ENCODE measurements at places on chromosomes 16 and 17. TPM values are rescaled to one million over a fixed set of nuclear protein-coding genes. Genes with fewer than 3 reads are reported as not detected.

- H3K36me3 ChIP-seq, result no peaks in the 10 kb centered on the region
- DNase-seq, result no peak
- no peak overlapping the region for H3K4me3 ChIP-seq
- peaks cover 10% of the 10 kb centered on the region for H3K4me1 ChIP-seq
- H3K27me3 ChIP-seq, result no peaks in the 10 kb centered on the region
- H3K27ac ChIP-seq, result peak overlapping the region; percentile 72
These were observed 14.2 kb downstream of the CRYM start for GRCh38 chr16:21263640-21264570.

DNA sequence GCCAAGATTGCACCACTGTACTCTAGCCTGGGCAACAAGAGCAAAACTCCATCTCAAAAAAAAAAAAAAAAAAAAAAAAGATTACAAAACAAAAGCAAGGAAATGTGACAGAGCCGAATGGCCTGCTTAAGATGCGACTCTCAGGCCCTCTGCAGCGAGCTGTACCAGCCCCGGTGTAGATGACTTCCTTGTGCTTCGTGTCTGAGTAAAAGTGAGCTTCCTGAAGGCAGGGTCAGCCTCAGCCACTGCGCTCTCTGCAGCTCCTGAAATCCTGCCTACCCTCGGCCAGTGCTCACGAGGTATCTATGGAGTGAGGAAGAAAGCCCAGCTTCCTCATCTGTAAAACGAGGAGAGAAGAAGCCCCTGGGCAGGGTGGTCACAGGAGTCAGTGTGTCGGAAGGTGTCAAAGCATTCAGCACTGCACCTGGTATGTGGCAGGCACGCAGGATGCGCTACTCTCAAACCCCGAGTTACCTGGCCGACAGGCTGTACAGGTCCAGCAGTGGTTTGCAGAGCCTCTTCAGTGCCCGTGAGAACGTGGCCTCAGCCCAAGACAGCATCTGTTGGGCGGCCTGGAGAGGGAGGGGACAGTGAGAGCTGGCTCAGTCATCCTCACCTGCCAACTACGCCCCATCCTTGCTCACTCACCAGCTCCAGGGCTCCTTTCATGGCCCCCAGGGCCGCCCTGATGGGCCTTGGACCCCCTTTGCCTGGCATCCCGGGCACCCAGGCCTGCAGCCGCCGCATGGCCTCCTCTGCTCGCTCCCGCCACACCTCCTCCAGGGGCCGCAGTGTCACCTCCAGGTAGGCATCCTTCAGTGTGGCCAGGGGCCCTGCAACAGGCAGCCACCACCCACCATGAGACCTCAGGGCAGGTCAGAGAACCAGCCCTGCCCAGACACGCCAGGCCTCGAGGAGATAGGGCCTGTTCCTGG is 44.6 kb downstream of the RMI2 start:
- DNase-seq, result no peak
- peaks cover 18% of the 10 kb centered on the region for H3K4me1 ChIP-seq
- H3K4me3 ChIP-seq, result no peak overlapping the region
- H3K27ac ChIP-seq, result peak overlapping the region; percentile 66
- no peaks in the 10 kb centered on the region for H3K36me3 ChIP-seq

DNA sequence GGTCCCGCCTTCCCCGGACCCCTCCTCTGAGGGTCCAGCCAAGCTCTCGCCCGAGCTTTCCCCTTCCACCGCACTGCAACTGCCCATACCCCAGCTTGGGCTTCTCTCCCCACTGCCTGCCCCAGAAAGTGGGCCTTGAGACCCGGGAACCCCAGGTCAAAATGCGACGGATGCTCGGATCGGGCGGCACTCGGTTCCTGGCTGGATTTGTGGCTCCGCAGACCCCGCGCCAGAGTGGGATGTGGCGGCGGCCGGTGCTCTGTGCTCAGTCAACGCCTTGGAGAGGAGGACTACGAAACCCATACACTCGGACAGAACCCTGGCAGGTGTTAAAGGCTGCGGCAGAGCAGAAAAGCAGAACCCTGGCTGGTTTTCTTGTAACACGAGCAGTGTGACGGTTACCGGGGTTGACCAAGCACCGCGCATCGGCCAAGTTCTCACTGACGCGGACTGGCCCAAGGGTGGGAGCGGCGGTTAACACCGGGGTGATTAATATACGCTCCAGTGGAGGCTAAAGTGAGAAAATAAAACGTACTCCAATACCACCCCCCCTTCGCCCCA is 885 bp upstream of the SLFN13 start:
- H3K27me3 ChIP-seq, result peaks cover 48% of the 10 kb centered on the region
- peak overlapping the region; percentile 74 for H3K4me3 ChIP-seq
- peaks cover 11% of the 10 kb centered on the region for H3K4me1 ChIP-seq
- no peak overlapping the region for H3K27ac ChIP-seq

GRCh38 chr17:49753959-49754391 is 10.0 kb downstream of the FAM117A start:
- H3K36me3 ChIP-seq, result no peaks in the 10 kb centered on the region
- no peaks in the 10 kb centered on the region for H3K27me3 ChIP-seq
- no peaks in the 10 kb centered on the region for H3K4me1 ChIP-seq
- DNase-seq, result no peak

- no peak for DNase-seq
- H3K27ac ChIP-seq, result peak overlapping the region; percentile 47
- peaks cover 22% of the 10 kb centered on the region for H3K36me3 ChIP-seq
- peaks cover 31% of the 10 kb centered on the region for H3K4me1 ChIP-seq
- no peaks in the 10 kb centered on the region for H3K27me3 ChIP-seq
These were observed 56.5 kb downstream of the XPO6 start for GRCh38 chr16:28155293-28155692.

DNA sequence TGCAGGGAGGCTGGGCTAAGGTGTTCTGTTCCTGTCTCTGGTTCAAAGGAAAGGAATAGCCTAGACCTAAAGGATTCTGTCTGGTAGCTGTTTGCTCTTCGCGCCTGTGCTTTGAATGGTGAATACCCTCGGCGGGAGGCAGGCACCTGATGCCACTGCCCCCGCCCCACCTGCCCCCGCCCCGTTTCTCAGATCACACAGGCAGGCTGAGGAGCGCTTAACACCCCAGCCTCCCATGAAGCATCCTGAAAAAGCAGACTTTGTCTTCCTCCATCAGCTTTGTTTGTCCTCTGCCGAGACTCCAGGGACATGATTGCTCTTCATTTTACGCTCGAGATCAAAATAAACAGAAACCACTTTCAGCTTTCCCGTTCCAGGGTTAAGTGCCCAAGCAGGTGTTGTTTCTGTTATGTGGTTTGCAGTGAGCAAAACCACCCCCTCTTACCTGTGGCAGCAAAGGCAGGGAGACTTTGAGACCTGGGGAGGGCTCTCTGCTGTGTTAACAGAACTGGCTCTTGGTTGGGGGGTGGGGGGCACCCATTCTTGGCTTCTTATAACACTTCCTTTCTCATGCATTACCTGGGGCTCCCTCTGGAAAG is 452.1 kb downstream of the WWOX start:
- no peak for DNase-seq
- H3K27ac ChIP-seq, result no peak overlapping the region
- H3K4me1 ChIP-seq, result no peaks in the 10 kb centered on the region
- no peaks in the 10 kb centered on the region for H3K36me3 ChIP-seq

DNA sequence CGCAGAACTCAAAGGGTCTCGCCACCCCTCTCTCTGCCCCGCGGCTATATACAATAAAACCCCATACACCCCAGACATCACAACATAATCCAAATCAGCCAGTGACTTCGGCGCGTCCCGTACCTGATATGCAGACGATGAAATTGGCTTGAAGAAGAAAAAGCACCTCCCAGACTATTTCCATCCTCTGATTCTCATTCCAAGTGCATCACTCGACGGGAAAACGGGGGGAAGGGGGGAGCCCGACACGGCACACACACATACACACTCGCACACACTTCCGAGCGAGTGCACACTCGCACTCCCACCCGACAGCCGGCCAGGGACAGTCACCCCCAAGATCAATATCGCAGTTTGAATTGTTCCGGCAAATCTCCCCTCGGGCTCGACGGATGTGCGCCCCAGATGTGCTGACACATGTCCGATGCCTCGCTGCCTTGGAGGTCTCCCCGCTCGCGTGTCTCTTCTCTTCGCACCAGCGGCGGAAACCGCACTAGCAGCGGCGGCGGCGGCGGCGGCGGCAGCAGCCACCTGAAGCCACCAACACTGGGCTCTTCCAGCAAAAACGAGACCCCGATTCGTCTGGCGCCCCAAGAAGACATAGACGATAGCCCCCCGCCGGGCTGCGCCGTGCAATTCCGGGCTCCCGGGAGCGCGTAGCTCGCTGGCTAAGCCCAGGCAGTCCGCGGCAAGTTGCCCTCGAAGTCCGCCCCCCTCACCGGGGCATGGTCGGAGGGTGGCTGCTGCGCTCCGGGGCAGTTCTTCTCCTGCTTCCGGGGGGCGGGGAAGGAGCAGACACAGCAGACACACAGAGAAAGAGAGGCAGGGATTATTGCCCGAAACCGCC is 688 bp downstream of the CA10 start:
- H3K36me3 ChIP-seq, result no peaks in the 10 kb centered on the region
- H3K27ac ChIP-seq, result no peak overlapping the region
- peaks cover 12% of the 10 kb centered on the region for H3K4me1 ChIP-seq
- H3K4me3 ChIP-seq, result peak overlapping the region; percentile 61

GRCh38 chr17:61389670-61390478 is 9.8 kb upstream of the TBX2 start:
- peak overlapping the region; percentile 50 for H3K27ac ChIP-seq
- peaks cover 72% of the 10 kb centered on the region for H3K4me1 ChIP-seq
- peaks cover 13% of the 10 kb centered on the region for H3K36me3 ChIP-seq
- H3K27me3 ChIP-seq, result no peaks in the 10 kb centered on the region
- peak; percentile 79 for DNase-seq
- no peak overlapping the region for H3K4me3 ChIP-seq

- peaks cover 13% of the 10 kb centered on the region for H3K36me3 ChIP-seq
- peaks cover 16% of the 10 kb centered on the region for H3K4me1 ChIP-seq
- DNase-seq, result peak; percentile 59
- H3K27ac ChIP-seq, result peak overlapping the region; percentile 77
- H3K27me3 ChIP-seq, result peaks cover 5% of the 10 kb centered on the region
These were observed 429 bp downstream of the KIF1C start for GRCh38 chr17:4998027-4998731.

- no peak overlapping the region for H3K27ac ChIP-seq
- DNase-seq, result no peak
- peaks cover 8% of the 10 kb centered on the region for H3K27me3 ChIP-seq
- no peaks in the 10 kb centered on the region for H3K36me3 ChIP-seq
- H3K4me3 ChIP-seq, result no peak overlapping the region
These were observed 221.2 kb downstream of the NTN1 start for GRCh38 chr17:9242497-9242881.

GRCh38 chr16:79468631-79469030 is 131.9 kb downstream of the MAF start:
- peaks cover 4% of the 10 kb centered on the region for H3K4me1 ChIP-seq
- no peak for DNase-seq
- no peak overlapping the region for H3K4me3 ChIP-seq
- no peaks in the 10 kb centered on the region for H3K36me3 ChIP-seq
- H3K27ac ChIP-seq, result no peak overlapping the region

DNA sequence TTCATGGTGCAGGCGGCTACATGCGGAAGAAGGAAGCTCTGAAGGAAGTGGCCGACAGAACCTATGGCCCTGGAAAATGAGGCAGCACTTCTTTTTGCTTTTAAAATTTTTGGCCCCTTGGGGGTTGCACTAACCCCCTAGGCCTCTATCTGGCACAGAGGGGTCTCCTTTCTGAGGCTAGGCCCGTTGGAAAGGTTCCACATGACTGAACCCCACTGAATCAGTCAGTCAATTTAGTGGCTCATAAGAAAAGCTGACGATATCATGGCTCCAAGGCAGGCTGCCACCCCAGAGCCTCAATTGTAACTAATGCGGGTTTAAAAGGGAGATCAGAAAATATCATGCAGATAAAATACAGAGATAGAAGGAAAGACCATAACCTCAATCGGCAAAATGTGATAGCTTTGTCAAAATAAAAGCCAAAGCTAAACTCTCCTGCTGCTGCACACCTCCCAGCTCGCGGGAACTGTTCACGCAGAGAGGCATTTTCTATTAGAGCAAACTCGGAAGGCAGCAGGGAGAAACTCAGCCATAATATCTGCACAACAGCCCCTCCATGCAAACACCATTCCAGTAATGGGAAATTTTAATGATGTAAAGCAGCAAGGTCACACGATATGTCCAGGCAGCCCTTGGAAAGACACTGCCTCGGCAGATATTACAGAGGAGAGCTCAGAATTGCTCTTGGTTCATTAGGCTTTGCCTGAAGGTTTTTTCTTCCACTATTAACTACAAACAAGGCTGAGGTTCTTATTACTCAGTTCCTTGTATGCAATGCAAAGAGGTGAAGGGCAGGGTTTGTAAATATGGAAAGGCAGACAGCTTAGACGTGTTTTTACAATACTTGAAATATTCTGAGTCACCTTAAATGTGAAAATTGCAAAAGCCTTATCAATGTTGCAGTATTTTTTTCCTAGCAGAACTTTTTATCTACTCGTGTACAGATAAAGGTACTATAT is 200.4 kb upstream of the PMFBP1 start:
- no peaks in the 10 kb centered on the region for H3K4me1 ChIP-seq
- H3K4me3 ChIP-seq, result no peak overlapping the region
- H3K27me3 ChIP-seq, result no peaks in the 10 kb centered on the region
- H3K27ac ChIP-seq, result peak overlapping the region; percentile 59
- peaks cover 3% of the 10 kb centered on the region for H3K36me3 ChIP-seq

GRCh38 chr16:84332975-84333684 is 35.2 kb upstream of the ATP2C2 start:
- no peak overlapping the region for H3K4me3 ChIP-seq
- H3K4me1 ChIP-seq, result peaks cover 3% of the 10 kb centered on the region
- no peaks in the 10 kb centered on the region for H3K27me3 ChIP-seq
- peaks cover 13% of the 10 kb centered on the region for H3K36me3 ChIP-seq

- H3K27ac ChIP-seq, result no peak overlapping the region
- DNase-seq, result no peak
- H3K4me1 ChIP-seq, result peaks cover 9% of the 10 kb centered on the region
- H3K36me3 ChIP-seq, result no peaks in the 10 kb centered on the region
- H3K4me3 ChIP-seq, result no peak overlapping the region
These were observed 4.4 kb downstream of the CRLF3 start for GRCh38 chr17:30819971-30820705.

- no peak overlapping the region for H3K4me3 ChIP-seq
- no peak for DNase-seq
- no peak overlapping the region for H3K27ac ChIP-seq
- peaks cover 2% of the 10 kb centered on the region for H3K4me1 ChIP-seq
These were observed 81.8 kb upstream of the KIFC3 start for GRCh38 chr16:57883953-57884654.

- no peaks in the 10 kb centered on the region for H3K36me3 ChIP-seq
- H3K4me3 ChIP-seq, result no peak overlapping the region
- DNase-seq, result no peak
- H3K27me3 ChIP-seq, result no peaks in the 10 kb centered on the region
- H3K27ac ChIP-seq, result no peak overlapping the region
- H3K4me1 ChIP-seq, result no peaks in the 10 kb centered on the region
These were observed 14.9 kb downstream of the SRL start for GRCh38 chr16:4227040-4227332.

Gene CCDC200
- total RNA-seq, result not detected

Gene PIRT
- total RNA-seq, result not detected

Gene EPN3
- total RNA-seq, result 15.1 TPM

Gene NACA2
- total RNA-seq, result not detected

Gene CRISPLD2
- 83.0 TPM for total RNA-seq

Gene HOXB9
- 34.4 TPM for total RNA-seq

Gene IRF8
- 5.8 TPM for total RNA-seq

Gene HBA2
- total RNA-seq, result not detected
